ENCODE measurements at places on chromosomes 13 and 19. TPM values are rescaled to one million over a fixed set of nuclear protein-coding genes. Genes with fewer than 3 reads are reported as not detected.

PSG1 gene
- total RNA-seq, result 0.80 TPM

WDR88 gene
- total RNA-seq, result 0.09 TPM

TNFSF13B gene
- total RNA-seq, result 1.7 TPM

CYSLTR2 gene
- 0.09 TPM for total RNA-seq
